ENCODE measurements at places on chromosomes 2 and 18. TPM values are rescaled to one million over a fixed set of nuclear protein-coding genes. Genes with fewer than 3 reads are reported as not detected.

The IL36A gene
- total RNA-seq = not detected

The TCF7L1 gene
- total RNA-seq = 0.26 TPM

The C1QL2 gene
- not detected for total RNA-seq

The LIPG gene
- 8.0 TPM for total RNA-seq

The PTPRN gene
- not detected for total RNA-seq

The PSMG2 gene
- total RNA-seq = 69.4 TPM

The STPG4 gene
- not detected for total RNA-seq

The SCN1A gene
- total RNA-seq = not detected

The DTNA gene
- 33.7 TPM for total RNA-seq

The CYP27C1 gene
- total RNA-seq = not detected

The EGR4 gene
- not detected for total RNA-seq

The GNAL gene
- 4.6 TPM for total RNA-seq

The POMC gene
- 1.4 TPM for total RNA-seq

The TMEM200C gene
- 0.69 TPM for total RNA-seq

The GPR45 gene
- not detected for total RNA-seq

The MERTK gene
- 10.6 TPM for total RNA-seq

The TXNL1 gene
- 67.3 TPM for total RNA-seq

The EFEMP1 gene
- 513 TPM for total RNA-seq

The NAT8 gene
- total RNA-seq = 0.62 TPM

The GNLY gene
- total RNA-seq = not detected

The RAPGEF4 gene
- 16.1 TPM for total RNA-seq

The NYAP2 gene
- 0.14 TPM for total RNA-seq

Measured in uterus (tissue), 4 donors.